ENCODE measurements at places on chromosomes 3 and 15.

- no peak for DNase-seq
Measured at GRCh38 chr3:127212231-127212630, 19.3 kb downstream of the PRR23E start.

DNA sequence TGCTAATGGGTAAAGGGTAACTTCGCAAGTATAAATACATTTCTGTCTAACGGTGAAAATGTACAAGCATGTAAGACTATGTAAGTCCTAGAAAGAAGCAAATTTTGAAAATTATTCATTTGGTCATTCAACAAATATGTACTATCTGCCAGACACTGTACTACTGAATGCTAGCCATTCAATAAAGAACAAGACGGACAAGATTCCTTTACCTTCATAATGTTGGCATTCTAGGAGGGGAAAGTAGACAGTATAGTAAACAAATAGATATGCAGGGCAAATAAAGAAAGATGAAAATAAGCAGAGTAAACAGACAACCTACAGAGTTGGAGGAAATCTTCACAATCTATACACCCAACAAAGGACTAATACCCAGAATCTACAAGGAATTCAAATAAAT lies 32.7 kb downstream of the C3orf70 start:
- DNase-seq = no peak

DNA sequence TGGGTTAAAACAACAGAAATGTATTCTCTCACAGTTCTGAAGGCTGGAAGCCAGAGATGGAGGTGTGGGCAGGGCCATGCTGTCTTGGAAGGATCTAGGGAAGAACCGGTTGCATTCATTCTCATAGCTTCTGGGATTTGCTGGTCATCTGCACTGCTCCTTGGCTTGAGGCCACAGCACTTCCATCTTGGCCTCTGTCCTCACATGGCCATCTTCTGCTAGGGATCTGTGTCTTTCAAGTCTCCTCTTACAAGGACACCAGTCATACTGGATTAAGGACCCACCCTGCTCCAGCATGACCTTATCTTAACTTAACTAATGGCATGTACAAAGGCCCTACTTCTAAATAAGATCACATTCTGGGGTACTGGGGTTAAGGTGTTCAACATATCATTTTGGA lies 47.7 kb downstream of the RPLP1 start:
- no peak for DNase-seq

DNA sequence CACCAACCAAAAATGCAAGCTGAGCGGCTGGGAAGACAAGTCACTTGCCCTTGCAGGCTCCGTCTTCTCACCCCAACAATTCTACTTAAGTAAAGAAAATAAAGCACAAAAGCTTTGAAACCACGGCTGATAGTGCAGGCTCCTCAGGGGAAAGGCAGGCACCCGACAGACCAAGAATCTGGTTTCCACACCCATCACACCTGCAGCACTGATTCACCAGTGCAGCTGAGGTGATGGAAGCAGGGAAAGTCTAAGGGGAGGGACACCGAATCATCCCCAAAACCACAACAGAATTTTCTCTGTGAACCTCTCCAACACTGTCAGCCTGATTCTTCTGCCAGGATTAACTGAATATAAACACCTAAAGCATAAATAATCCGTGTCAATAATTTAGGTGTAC lies 62.0 kb upstream of the NSMCE3 start:
- no peak for DNase-seq

DNA sequence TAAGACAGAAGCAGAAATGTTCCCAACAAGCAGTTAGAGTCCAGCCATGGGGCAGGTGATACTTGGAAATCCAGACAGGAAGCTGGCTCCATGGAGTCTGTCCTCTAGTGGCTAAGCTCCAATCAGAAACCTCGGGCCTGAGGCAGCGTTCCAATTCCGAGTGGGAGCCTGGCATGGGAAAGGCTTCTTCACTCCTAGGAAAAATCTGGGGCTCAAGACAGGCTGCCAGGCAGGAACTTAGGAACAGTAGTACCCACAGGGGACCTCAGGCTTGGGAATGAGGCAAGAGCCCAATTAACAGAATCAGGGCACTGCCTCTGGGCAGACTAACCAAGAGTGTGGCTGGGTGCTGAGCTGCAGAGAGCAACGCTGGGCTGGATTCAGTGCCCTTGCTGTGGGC lies 6.2 kb upstream of the ATP13A4 start:
- peak; percentile 76 for DNase-seq

DNA sequence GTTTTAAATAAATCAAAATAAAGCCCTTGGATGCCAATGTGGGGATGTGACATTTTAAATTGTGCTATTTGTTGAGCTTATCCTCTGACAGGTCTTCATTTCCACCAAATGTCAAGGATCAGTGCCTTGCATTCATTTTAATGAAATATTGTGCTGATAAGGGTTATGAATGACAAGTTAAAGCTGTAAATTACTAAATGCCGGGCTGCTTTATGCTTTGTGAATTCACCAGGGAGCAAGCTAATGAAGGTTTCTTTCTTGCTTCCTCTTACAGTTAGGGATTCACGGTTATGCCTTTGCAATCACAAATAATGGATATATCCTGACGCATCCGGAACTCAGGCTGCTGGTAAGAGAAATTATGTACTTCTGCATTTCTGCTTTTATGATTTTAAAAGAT lies 81.7 kb downstream of the LRTM1 start:
- no peak for DNase-seq

DNA sequence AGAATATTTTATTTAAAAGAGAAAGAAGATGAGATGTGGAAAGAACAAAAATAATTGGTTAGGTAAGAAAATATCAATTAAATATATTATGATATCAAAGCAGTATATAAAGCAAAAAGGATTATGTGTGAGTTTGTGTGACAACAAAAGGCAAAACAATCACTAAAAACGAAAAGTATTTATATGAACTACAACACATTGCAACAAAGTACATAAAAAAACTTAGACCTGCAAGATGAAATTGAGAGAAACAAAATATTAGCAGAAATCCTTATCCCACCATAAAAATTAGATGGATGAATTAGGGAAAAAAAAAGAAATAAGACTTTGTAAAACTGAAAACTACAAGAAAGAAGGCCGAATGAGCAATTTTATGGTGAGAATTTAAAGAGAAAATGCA lies 27.3 kb upstream of the IGF1R start:
- no peak for DNase-seq

DNA sequence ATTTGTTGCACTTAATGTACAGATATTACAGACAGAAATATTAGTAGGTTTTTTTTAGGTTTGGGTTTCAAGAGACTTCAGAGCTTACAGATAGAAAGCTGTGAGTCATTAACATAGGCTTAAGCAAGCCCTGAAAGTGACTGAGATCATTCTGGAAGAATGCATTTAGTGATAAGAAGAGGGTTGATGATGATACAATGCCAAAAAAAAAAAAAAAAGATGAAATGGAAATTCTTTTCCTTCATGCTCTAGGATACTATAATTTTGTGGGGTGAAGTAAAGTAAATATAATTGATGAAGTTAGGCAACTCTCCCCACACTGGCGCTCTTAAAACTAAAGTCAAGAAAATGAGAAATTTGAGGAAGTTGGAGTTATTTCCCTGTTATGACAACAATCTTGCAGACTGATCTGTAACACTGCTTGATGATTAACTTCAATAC lies 169.4 kb upstream of the ZNF385D start:
- DNase-seq = no peak

- no peak for DNase-seq
Measured at GRCh38 chr3:167657684-167658225, 4.0 kb upstream of the WDR49 start.

DNA sequence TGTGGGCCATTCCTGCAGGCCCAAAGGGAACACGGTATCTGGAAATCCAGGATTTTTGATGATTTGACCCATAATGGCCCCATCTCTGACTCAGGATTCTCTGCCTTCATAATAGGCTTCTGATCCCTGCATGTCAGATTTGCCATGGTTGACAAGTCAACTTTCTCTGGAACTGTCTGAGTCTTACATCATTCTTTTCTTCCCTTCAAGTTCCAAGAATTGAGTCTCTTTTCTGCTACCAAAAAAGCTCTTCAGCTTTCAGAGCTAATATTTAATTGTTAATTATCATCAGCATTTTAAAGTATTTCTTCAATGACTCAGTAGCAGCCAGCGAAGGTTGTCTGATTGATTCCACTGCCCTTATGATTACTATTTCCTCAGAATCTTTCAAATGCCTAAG lies 244.4 kb upstream of the COL8A1 start:
- no peak for DNase-seq

DNA sequence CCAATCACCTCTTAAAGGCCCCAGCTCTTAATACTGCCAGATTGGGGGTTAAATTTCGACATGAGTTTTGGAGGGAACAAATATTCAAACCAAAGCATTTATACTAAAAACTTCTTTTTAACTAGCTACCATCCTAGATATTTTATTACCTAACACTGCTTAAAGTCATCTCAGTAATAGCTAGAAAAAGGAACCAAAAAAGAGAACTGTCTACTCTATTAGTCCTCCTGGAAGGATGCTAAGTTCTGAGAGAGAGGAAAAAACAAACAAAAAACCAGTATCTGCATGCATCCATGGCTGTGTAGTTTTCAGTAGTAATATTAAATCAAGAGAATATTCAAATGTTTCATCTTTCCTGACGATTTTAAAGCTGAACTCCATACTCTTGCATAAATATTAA lies 5.8 kb downstream of the CPOX start:
- no peak for DNase-seq

GRCh38 chr15:39651295-39651694 lies 70.4 kb downstream of the THBS1 start:
- no peak for DNase-seq

DNA sequence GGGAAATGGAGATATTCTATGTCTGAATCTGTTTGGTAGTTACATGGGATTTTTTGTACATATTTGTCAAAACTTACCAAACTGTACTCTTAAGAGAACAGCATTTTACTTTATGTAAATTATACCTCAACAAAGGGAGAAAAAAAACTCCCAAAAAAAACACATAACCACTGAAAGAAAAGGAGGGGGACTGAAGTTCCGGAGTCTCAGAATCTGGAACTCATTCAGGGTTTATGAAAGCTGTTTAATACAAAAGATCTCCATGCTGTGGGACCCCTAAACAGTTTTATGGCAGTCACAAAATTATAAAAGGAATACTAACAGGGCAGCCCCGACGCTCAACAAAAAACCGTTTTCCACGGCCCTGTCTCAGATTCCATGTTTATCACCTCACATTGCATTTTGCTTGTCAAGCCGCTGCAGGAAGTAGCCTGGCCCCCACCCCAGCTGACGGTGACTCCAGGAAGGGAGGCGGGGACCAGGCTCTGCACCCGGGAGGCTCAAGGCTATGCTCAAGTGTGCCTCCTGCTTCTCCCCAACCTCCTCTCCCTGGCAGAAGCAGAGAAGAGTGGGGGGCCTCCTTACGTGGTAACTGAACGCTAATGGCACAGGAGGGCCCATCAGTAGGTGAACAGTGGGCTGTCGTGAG lies 29.3 kb downstream of the RFT1 start:
- no peak for DNase-seq

DNA sequence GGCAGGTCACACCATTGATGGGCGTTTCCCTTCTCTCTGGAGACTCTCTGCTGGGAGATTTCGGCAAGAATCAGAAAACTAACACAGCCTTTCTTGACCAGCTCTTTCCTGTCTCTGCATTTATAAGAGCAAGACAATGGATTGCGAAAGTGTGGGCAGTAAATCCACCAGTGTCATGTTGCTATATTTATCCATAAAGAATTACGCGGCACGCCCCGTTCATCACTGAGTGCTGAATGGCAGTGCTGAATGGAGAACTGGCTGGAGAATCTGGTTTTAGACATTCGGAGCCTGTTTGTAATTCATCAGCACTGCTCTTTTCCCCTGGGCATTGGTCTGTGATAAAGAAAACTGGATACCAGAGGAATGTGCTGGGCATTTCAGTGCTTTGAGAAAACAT lies 2.0 kb upstream of the CEMIP start:
- DNase-seq = no peak

DNA sequence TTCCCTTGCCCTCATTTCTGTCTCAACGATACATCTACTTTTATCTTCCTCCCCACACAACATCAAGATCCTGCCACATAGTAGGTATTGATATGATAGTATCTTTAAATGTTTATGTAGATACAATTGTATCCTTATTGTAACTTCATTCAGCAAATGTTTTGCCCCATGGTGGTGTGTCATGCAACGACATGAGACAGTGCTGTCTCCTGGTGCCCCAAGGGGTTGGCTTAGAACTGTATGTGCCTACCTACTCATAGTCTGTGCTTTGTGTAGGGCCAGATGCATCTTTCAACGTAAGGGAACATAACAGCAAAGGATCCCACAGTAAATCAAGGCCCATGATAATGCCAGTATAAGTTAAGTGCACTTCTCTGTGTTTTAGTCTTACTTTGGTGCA lies 2.8 kb upstream of the CD47 start:
- DNase-seq = no peak

GRCh38 chr15:34264076-34264475 lies 39.3 kb downstream of the EMC4 start:
- DNase-seq = no peak

- DNase-seq = no peak
Measured at GRCh38 chr3:115709931-115710330, 86.6 kb downstream of the GAP43 start.

DNA sequence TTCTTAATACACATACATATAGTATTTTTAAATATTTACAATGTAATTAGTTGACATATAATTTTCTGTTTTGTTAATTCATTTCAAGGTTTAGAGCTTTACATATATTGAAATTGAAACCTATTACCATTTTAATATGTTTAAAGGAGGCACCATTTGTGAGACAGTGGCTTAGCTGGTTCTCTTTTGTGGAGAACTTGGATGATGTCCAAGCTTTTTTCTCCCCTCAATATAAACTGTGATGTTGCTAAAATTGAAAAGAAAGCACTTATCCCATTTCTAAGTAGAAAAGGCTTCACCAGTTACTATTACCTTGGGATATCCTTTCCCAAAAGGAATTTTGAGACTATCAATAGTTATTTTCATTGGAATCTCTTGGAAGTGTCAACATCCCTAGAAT lies 707.2 kb downstream of the NTRK3 start:
- no peak for DNase-seq

DNA sequence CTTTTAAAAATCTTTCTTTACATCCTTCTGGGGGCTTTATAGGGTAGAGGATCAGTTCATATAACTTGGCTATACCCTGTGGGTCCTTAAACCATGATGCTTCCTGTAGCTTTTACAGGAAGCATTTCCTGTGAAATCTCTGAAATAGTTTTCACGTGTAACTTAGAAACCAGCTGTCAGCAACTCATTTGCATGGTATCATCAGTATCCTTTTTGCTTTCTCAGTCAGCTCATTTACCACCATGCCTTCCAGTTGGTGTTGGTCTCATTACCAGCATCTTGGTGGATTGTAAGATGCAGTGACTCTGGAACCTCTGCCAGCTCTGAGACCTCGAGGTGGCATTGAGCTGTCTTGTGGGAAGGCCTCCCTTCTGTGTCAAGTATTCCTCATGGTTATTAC lies 96.7 kb upstream of the MYZAP start:
- no peak for DNase-seq

GRCh38 chr15:91936182-91936775 lies 82.8 kb downstream of the SLCO3A1 start:
- no peak for DNase-seq

DNA sequence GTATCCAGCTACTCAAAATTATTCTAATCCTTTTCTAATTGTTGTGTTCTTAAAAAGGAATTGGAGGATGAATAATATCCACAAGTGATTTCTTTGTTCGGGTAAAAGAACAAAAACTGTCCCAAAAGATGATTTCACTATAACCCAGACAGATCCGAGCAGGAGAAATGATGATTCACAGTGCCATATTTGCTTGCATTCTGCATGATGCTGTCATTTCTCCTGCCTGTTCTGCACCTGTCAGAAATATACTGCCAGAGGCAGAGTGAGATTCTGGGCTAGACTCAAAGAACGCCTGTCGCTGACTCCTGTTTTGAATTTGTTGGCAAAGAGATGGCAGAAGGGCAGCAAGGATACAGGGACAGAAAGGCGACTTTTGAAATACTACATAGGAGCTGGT lies 34.7 kb upstream of the SLC24A5 start:
- DNase-seq = no peak

All from substantia nigra (tissue), 51 donors.